ENCODE measurements at places on chromosomes 12 and 14.
A peak's percentile ranks its signal among the peaks of the same experiment; 100 is the strongest.

DNA sequence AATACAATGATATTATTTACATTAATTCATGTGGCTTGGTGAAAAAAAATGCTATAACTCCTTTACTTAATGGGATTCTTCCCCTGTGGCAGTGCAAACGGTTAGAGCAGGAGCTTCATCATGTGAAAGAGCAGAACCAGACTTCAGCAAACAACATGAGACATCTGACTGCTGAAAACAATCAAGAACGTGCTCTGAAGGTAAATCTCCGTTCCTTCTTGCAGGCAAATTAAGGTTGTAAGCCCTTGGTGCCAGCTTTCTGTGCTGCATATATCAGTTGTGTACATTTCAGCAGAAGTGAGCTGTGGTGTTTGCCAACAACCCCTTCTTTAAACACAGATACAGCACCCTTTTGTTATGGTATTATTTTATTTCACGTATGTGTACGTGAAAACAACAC, 171.7 kb downstream of the MIPOL1 start:
- no peak for DNase-seq

GRCh38 chr12:17062267-17063036, 456.5 kb upstream of the LMO3 start:
- no peak for DNase-seq

DNA sequence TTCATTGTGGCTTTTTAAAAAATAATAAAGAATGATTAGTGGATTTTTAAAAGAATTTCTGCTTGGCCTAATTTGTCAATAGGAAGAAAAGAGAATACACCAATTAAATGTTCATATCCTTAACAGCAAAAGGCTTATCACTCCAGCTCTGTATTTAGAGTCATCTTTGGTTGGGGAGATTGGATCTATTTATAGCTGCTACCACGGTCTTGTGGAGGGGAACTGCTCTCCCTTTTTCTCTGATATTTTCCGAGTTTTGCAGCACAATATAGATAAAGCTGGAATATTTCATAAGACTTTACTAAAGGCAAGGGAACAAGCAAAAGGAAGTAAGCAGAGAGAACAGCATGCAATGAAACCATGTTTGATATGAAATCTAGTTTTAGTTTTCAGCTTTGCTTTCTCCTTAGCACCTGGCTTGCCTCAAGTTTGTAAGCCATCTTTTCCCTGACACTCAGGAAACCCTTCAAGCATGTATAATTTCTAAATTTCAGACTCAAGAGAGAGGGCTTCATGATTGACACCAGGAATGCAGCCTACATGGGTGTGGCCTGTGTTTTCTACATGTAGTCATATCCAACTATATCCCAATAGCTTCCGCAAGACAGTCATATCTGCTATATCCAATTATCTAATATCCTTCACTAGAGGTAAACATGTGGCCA, 35.2 kb downstream of the BRMS1L start:
- DNase-seq = no peak

DNA sequence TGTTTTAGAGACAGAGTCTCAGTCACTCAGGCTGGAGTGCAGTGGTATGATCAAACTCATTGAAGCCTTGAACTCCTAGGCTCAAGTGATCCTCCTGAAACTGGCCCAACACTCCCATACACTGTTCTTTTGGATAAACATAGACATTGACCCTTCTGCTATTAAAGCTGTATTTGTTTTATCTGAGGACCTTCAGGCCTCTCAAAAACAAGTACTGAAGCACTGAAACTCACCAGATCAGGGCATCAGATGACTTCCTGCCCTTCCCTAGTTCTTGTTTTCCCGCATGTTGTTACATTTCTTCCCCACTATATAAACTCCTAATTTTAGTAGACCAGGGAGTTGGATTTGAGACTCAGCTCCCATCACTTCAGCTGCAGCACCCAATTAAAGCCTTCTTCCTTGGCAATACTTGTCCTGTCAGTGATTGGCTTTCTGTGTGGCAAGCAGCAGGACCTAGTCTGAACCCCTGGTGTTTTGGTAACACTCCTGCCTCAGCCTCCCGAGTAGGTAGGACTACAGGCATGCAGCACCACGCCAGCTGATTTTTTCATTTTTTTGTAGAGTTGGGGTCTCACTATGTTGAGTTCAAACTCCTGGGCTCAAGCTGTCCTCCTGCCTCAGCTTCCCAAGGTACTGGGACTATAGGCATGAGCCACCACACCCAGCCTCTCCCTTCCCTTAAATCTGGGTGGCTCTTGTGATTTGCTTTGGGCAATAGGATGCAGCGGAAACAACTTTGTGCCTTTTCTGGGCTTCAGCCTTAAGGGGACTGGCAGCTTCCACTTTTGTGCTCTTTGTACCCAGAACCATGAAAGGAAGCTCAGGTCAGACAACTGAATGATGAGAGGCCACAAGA, 12.5 kb upstream of the IFT81 start:
- DNase-seq = no peak

DNA sequence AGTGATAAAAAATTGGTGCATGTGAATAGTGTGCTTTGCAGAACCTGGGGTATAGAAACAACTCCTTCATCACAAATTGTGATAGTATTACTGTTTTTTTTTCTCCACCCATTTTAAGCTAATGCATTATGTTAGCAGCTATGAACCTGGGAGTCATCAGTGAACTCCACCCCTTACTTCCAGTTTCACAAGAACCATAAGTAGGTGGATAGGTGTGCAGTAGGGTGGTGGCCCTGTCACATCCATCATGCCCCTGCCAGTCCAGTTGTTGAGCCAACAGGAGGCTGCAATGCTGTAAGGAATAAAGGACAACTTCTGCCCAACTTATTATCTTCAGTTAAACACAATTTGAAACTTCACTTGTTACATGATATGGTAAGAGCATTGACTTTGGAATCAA, 85.7 kb downstream of the ABCD2 start:
- DNase-seq = no peak

DNA sequence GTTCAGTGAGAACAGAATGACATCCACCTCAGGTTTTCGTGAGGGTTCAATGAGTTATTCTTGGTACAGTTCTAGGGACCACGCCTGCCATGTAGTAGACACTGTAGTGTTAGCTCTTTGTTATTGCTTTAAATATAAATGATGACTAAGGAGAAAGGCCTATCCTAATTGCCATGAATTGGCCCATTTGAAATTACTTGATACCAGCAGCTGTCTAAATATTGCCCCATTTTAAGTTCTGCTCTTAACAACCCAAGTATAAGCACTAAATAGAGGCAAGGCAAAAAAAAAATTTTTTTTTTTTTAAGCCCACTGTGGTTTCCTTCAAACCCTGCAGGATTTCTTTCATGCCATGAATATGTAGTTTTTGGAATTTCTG, 84.5 kb downstream of the BORCS5 start:
- peak; percentile 27 for DNase-seq

DNA sequence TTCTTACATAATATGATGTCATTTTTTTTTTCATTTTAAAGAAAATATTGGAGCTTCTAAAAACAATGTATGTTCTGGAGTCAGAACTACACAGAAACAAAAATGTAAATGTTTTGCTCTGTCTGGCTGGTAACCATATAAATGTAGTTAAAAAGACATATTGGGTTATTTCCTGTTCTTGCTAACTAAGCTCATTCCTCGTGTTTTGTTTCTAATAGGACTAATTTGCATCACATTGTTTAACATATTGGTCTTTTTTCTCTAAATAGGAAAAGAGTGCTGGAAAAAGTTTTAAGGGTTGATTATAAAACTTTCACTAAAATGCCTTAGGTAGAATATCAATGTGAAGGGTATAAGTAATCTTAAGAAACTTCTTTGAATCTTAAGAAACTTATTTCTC, 221.3 kb downstream of the SLC6A15 start:
- no peak for DNase-seq

GRCh38 chr12:116939734-116940133, 29.0 kb downstream of the FBXW8 start:
- no peak for DNase-seq

DNA sequence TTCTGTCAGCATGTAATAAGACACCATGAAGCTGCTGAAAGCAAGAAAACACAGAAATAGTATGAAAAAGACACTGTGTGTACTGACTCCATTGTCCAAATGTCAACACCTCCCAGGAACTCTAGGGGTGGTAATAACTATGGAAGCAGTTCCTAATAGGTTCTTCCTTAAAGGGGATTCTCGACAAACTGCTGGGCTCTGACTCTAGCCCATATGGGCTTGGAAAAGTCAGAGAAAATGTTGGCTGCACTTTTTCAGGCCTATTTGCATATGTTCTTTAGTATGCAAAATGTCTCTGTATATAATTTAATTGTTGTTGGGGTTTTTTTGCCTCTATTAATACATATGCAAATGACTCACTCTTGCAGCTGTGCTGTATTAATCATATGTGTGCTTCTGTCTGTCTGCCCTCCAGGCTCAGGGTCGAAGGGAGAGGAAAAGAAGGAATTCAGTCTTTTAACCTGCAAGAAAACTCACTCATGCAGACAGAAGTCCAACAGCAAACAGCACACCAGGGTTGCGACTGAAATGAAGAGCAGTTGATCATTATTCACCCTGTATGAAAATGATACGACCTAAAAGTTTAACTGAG, 317.6 kb downstream of the SOX5 start:
- no peak for DNase-seq

DNA sequence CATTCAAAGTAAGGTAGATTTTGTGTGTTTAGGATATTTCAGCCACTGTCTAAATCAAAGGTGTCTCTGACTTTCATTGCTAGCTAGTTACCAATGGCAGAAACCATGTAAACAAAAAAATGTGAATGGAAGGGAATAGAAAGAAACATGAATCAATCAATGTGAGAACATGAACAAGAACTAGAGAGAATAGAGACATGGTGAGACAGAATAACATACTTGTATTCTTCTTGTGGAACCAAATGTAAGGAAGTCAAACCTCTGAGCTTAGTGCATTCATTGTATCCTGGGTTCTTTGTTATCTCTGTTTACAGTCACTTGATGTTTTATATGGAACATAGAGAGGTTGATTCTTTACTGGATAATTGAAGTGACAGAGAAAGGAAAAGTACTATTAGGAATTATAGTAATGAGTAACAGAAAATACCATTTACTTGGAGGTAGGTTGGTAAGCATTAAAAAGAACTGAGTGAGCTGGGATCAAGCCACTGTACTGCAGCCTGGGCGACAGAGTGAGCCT, 2.6 kb upstream of the WNK1 start:
- DNase-seq = no peak

DNA sequence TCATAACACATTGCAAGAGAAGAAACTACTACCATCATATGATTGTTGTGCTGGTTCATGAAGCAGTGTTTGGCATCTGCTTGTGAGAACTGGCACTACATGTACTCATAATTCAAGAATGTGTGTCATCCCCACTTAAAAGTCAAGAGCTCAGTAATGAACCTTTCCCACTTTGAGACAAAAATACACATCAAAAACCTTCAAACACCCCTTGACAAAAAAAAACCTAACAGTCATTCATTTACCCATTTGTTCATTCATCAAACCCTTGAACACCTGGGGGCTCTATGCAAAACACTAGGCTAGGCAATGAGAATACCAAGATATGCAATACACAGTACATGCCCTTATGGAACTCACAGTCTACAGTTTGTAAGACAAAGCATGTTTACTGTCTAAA, 40.0 kb downstream of the KIF21A start:
- DNase-seq = no peak

DNA sequence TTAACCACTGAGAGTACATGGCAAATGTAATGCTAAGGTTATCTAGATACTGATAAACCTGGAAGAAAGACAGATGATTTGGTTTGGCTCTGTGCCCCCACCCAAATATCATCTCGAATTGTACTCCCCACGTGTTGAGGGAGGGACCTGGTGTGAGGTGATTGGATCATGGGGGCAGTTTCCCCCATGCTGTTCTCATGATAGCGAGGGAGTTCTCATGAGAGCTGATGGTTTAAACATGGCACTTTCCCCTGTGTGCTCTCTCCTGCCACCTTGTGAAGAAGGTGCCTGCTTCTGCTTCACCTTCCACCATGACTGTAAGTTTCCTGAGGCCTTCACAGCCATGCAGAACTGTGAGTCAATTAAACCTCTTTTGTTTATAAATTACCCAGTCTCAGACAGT, 14.2 kb downstream of the NOXRED1 start:
- no peak for DNase-seq

DNA sequence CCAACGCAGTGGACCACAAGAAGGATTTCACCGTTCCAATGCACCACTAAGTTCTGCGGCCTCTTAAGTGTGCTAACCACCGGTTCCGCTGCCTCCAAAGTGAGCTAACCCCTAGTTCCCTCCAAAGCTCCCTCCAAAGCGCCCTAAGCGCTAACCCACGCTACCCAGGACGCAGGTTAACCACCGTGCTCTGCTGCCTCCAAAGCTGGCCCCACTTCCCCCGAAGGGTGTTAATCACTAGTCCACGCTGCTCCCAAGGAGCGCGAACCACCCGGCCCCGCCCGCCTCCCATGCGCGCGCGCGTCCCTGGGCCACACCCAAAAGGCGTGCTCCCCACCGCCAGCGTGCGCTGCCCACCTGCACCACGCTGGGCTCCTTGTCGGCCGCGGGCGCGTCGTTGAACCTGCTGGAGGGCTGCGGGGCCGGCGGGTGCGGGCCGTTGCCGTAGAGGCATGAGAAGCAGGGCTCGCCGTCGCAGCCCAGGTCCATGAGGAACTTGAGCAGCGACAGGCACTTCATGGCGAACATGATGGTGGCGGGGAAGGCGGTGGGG, 11.7 kb downstream of the FAM181A start:
- no peak for DNase-seq

- no peak for DNase-seq
Measured at GRCh38 chr12:128976120-128976738, 123.0 kb downstream of the GLT1D1 start.

DNA sequence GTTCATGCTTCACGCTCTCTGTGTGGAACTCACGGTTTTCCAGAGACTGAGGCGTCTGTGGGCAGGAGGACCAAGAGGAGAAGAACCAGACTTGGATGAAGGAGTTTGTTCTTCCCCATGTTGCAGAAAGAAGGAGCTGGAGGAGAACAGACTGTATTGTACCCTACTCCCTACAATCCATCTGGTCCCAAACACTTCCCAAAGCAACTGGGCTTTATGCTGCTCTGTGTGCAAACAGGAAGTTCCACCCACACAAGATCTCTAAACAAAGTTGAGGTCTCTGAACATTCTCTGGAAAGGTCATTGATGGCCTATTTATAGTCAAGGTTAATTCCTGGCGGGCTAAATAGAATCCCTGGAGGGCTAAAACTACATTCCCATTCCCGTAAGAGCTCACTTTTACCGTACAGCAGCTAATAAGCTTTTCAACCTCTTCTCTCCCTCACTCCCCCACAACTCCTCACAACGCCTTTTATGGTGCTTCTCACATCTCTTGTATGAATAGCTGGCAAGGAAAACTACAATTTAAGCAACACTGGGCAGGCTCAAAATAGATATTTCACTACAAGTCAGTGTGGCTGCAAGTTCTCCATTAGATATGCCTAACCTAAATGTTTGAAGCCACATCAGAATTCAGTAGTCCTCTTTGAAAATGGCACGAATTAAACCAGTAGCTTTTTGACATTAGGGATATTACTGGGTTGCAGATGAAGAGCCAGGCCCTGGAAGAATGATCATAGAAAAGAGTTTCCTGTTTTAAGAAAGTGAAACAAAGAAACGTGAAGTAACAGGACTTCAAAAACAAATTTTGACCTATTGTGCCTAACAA, at the start of gene A2M:
Gene A2M, minus strand, starts transcription at position 189 of the 829 bp plus-strand sequence. Its CDS starts 70 bp downstream, at position 119.
- no peak for DNase-seq

GRCh38 chr12:123021688-123022604, 41.5 kb downstream of the ARL6IP4 start:
- DNase-seq = no peak

GRCh38 chr14:54715811-54716210, 148.9 kb downstream of the SAMD4A start:
- DNase-seq = no peak

GRCh38 chr12:28390206-28390605, 199.9 kb downstream of the CCDC91 start:
- no peak for DNase-seq

GRCh38 chr14:67564236-67564635, 31.1 kb downstream of the PLEKHH1 start:
- DNase-seq = no peak

Measured in CD4-positive, alpha-beta T cell treated with Interleukin-2 at 100 ng/mL for 4 hours (primary cell).